ENCODE measurements at places on chromosomes 12 and 14.

DNA sequence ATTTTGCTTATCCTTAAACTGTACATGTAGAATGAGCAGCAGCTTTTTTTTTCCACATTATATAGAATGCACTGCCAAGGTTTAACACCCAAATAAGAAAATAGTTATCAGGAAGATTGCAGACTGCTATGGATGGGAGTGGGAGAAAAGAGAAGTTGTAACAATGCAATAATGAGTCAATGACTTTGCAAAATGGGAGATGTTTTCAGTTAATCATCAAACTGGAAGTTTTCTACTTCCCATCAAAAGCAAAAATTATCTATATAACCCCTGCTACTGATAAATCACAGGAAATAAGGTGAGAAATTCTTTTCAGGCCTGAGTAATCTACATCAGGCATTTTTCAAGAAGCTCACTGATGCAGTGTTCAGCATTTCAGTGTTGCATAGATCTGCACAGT lies 309.1 kb downstream of the GXYLT1 start:
- no peak for DNase-seq

- DNase-seq = no peak
Measured at GRCh38 chr14:30584058-30584630, 25.2 kb downstream of the G2E3 start.

GRCh38 chr14:70515811-70516210 lies 19.0 kb downstream of the ADAM20 start:
- DNase-seq = no peak

GRCh38 chr12:124169577-124170284 lies 125.2 kb upstream of the RFLNA start:
- DNase-seq = no peak

GRCh38 chr12:132597333-132598316 lies 12.8 kb downstream of the LRCOL1 start:
- peak; percentile 77 for DNase-seq

DNA sequence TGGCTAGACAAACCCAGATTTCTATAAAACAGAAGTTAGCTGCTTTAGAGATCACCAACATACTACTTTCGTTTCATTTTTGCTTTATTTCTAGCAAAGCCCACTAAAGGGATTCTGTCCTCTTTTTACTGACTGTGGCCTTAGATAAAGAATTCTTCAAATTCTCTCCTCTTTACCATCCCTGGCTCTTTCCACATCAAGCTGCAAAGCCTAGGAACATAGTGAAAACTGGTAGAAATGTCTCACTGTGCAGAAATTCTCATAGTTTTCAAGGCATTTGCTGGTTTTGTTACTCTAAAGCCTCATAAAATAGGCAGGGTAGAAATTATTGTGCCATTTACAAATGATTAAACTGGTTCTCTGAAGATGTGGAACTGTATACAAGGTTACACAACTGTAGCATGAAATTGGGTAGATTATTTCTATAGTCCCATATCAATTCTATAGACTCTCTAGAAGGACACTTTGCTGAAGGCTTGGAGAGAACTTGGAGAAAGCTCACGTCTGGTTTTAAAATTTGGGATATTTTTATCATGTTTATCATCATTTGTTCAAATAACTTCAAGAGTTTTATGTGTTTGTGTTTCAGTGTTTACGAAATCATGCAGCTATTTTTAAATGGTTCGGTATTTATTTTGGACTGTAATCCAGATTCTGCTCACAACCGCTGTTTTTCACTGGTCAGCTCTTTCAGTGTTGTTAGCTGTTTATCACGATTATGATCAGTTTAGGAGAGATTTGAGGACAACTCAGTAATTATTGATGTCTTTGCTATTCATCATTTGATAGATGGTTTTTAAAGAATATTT lies 36.7 kb upstream of the CSRP2 start:
- DNase-seq = no peak

DNA sequence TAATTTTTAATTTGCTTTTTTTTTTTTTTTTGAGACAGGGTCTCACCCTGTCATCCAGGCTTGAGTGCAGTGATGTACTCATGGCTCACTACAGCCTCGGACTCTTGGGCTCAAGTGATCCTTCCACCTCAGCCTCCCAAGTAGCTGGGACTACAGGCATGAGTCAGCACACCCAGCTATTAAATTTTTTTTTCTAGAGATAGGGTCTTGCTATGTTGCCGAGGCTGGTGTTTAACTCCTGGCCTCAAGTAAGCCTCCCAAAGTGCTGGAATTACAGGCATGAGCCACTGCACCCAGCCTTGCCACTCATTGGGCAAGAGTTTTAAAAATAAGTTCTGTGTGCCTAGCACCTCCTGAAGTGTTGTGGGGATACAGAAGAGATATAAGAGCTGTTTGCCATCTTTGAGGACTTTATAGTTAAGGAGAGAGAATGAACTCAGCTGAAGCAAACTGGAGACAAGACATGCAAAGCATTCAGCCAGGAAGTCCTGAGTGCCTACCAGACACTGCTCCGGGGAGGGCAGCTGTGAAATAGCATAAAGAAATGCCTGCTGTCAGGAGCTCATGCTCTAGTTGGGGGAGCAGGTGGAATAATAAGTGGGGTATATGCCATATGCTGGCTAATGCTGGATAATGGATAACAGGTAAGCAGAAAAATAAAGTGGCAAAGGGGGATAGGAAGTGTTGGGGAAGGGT lies 15.0 kb upstream of the EMP1 start:
- DNase-seq = no peak

DNA sequence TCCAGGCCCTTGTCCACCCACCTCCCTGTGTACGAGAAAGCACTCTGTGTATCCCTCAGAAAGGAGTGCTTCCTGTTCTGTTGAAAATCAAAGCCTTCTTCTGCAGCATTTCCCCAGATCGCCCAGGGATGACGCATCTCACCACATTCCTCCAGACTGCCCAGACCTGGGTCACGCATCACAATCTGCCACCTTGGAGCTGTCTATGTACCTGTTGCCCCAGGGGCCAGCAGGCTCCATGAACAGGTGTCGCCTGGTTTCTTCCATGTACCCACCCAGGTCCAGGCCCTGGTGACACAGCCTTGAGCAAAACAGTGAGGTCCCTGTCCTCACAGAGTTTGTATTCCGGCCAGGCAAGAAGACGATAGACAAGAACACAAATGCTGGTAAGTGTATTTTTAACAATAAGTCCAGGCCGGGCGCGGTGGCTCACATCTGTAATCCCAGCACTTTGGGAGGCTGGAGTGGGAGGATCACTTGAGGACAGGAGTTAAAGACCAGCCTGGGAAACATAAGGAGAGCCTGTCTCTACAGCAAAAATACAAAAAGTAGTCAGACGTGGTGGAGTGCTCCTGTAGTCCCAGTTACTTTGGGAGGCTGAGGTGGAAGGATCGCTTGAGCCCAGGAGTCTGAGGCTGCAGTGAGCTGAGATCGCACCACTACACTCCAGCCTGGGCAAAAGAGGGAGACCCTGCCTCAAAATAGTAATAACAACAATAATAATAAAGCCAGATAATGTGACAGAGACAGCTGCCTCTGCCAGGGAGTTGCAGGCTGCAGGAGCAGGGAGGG lies 6.8 kb upstream of the PPP1R13B start:
- DNase-seq = no peak

DNA sequence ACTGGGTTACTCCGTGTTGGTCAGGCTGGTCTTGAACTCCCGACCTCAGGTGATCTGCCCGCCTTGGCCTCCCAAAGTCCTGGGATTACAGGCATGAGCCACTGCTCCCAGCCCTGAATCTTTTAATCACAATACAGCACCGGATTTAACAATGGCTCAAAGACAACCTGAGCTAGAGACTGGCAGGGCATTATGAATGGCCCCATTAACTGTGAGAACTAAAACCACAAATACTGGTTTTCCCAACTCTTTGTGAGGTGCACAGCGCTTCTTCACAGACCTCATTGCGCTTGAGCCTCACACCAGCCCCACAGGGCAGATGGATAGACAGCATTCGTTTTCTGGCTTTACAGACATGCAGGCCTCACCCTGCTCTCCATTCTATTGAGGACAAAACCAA lies 107.0 kb upstream of the FKBP4 start:
- DNase-seq = no peak

DNA sequence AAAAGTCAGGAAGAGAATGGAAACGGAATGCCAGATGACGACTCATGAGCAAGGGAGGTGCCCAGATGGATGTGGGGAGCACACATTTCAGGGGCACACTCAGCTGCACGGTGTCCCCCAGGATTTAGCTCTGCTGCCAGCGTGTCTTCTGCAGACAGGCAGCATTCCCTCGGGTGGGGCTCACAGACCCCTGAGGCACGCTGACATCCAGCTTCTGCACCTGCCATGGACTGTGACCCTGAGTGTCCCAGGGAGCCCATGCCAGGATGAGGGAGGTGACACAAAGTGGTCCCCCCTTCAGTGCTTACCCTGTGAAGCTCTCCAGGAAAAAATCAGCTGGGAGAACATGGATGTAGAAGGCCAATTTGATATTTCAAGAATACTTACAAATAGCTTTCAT lies 84.2 kb downstream of the PIWIL1 start:
- DNase-seq = no peak

- no peak for DNase-seq
Measured at GRCh38 chr12:104680070-104680469, 223.3 kb downstream of the CHST11 start.

DNA sequence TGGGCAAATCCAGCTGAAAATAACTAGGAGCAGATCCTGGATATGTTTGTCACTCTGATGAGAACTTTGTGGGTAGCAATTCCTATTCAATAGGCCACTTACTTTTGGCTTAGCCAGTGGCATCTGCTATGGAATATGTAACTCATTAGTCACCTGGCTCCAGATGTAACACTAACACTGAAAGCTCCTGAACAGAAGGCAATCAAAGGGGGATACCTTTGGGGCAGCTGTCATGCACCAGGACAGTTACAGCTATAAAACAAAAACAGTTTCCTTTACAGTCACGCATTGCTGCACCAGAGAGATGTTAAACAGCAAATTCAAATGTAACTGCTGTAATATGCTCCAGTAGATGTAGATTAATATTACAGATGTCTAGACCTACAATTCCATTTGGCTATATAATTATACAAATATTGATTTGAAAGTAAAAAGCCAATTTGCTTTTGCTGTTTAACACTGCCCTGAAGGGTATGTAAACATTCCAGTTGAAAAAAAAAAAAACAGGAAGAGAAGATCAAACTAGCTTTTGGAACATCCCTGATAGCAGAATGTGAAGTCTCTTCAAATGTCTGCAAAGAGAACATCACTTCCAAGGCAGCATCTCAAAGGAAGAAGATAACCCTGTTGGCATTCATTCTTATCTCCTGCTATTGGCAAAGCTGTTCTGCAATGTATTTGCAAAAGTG lies 18.4 kb downstream of the RACGAP1 start:
- no peak for DNase-seq

GRCh38 chr14:68805414-68805813 lies 12.5 kb upstream of the ZFP36L1 start:
- no peak for DNase-seq

GRCh38 chr12:18552829-18553228 lies 185.0 kb downstream of the PLCZ1 start:
- DNase-seq = no peak

GRCh38 chr12:8501720-8502119 lies 11.6 kb upstream of the CLEC4D start:
- no peak for DNase-seq

GRCh38 chr14:89572596-89573398 lies 155.8 kb upstream of the FOXN3 start:
- no peak for DNase-seq

DNA sequence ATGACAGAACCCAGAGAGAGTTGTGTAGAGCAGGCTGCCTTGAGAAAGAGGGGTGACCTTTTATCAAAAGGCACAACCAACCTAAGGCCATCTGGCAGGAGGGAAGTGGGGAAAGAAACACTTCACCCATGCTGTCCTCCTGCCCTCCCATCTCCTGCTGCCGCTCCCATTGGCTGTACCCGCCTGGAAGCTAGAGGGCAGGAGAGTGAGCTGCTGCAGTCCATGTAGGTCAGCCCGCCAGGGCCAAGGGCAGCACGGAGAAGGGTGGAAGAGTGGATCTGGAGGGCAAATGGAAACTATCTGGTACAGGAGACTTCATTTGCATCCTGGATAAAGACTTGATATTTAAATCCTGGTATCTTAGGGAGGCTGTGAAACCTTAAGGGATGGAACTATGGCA lies 11.5 kb upstream of the CABP1 start:
- DNase-seq = no peak

Measured in femur (tissue), 1 donor.